ENCODE measurements at places on chromosomes 6 and 20.

DNA sequence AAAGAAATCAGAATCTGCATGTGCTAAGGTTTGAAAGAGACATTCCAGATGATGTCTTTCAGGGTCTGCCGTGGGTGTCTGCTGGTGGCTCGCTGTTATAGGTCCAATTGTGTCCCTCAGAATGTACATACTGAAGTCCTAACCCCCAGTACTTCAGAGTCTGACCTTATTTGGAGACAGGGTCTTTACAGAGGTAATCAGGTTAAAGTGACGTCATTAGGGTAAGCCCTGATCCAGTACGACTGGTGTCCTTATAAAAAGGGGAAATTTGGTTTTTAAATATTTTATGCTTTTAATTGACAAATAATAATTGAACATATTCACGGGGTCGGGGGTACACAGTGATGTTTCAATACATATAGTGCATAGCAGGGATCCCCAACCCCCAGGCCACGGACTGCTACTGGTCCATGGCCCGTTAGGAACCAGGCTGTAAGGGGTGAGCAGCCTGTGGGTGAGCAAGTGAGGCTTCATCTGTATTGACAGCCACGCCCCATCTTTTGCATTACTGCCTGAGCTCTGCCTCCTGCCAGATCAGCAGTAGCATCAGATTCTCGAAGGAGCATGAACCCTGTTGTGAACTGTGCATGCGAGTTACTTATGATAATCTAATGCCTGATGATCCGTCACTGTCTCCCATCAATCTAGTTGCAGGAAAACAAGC, 33.2 kb upstream of the SLC22A23 start:
- DNase-seq = no peak

GRCh38 chr6:142155091-142155490, 8.0 kb downstream of the VTA1 start:
- DNase-seq = no peak

DNA sequence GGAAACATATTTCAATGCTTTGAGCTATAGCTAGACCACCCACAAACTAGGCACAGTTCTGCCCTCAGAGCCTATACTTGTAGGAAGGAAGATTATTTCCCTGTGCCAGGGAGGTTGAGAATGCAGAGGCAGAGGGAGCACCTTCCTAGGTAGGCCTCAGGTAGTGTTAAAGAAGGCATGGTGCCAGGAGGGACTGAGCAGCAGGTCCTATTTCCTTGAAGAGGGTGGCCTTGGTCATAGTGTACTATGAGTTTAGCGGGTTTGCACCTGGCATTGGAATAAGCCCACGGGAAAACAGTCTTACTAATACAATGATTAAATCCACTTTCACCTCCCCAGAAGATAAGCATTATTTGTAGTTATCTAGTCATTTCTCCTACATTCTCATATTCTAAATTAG, 375.4 kb downstream of the CDKAL1 start:
- no peak for DNase-seq

DNA sequence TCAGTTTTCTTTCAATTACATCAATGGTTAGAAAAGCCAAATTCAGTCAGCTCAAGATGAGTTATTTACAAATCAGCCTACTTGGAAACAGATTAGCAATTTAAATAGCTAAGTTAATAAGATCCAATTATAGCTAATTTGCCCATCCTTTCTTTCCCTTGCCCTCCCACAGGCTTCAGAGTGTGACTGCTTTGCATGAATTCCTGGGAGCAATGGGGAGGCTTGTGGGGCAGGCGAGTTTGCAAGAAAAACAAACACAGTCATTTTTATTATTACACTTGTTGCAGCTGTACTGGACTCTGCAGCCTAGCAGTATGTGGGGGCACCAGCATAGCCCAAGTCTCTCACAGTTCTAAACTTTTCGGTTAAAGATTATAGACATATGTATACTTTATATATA, 219.0 kb downstream of the NKAIN2 start:
- DNase-seq = no peak

- DNase-seq = no peak
These were observed 39.3 kb downstream of the BEND3 start for GRCh38 chr6:107075951-107076381.

DNA sequence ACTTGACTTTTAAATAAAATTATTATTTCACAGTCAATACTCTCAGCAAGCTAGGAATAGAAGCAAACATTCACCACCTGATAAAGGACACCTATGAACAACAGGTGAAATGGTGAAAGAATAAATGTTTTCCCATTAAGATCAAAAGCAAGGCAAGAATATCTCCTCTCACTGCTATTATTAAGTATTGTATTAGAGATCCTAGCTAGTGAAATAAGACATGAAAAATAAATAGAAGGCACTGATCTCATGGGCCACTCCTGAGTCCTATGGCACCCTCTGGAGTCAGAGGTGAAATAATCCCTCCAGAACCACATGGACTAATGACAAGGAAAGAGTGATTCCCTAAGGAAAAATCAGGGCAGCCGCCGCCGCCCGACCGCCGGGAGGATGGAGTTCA, 4.0 kb upstream of the NUDT3 start:
- no peak for DNase-seq

DNA sequence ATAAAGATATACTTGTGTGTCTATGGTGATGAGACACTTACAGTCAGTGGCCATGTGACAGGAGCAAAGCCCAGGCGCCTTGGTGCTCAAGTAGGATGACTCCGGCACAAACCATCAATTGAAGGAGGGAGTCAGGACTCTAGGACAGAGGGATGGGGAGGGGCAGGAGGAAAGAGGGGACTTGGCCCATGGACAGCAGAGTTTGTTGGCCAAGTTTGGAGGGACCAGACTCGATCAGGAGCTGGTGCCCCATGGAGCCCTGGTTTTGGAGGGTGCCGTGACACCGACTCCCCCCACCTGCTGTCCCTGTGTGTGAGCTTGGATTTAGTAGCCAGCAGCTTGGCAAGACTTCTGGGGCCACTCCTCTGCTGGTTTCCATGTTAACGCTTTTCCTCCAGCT, 66.1 kb downstream of the ADNP start:
- DNase-seq = no peak
